ENCODE measurements at places on chromosomes 5 and 9. TPM values are rescaled to one million over a fixed set of nuclear protein-coding genes. Genes with fewer than 3 reads are reported as not detected.

DNA sequence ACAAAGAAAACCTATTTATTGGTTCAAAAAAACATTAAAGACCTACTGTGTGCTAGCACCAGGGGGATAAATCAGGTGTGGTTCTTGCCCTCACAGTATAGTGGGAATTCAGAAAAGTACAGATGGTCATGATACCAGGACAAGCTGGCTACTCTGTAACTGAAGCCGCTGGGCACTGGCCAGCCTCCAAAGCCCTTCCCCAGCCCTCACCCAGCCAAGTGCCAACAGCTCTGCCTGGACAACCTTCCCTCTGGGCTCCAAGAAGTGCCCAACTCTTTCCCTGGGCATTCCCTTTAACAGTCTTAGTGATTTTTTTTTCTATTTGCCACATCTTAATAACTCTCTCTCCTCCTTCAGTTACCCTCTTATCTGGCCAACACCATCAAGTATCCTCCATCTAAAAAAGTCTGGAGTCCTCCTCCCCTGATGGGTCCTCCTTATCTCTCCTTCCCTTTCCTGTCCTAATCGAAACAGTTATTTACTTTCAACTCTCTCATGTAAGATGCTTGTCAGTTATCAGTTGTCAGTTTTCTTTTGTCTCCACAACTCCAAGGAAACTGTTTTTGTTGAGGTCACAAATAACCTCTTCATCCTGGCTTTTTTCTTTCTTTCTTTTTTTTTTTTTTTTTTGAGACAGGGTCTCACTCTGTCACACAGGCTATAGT, 13.3 kb upstream of the SEPTIN8 start:
- DNase-seq, result no peak
- H3K27ac ChIP-seq, result no peak overlapping the region
- H3K4me3 ChIP-seq, result no peak overlapping the region
- no peaks in the 10 kb centered on the region for H3K4me1 ChIP-seq
- H3K27me3 ChIP-seq, result peaks cover 4% of the 10 kb centered on the region
- no peaks in the 10 kb centered on the region for H3K36me3 ChIP-seq

GRCh38 chr9:136840877-136841645, 1.2 kb upstream of the AJM1 start:
- no peak overlapping the region for H3K27ac ChIP-seq
- no peak for DNase-seq
- H3K4me3 ChIP-seq, result no peak overlapping the region
- H3K36me3 ChIP-seq, result peaks cover 45% of the 10 kb centered on the region
- peaks cover 39% of the 10 kb centered on the region for H3K4me1 ChIP-seq
- H3K27me3 ChIP-seq, result peaks cover 26% of the 10 kb centered on the region

DNA sequence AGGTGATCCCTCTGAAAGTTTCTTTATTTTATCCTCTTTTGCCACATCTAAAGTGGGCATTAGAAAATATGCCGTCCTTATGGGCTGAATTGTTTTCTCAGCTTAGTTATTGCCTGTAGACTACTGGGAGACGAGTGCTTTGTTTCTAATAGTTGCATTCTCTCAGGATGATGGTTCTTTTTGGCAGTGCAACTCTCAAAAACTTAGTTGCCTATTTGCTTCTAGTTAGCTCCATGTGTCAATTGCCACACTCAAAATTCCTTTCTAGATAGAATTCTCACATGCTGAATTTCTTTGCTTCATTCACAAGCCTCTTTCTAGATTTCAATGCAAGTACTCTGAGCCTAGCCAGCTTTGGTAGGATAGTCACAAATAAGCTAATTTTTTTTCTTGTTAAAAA, 155.5 kb downstream of the FGF10 start:
- no peak overlapping the region for H3K27ac ChIP-seq
- H3K4me3 ChIP-seq, result no peak overlapping the region
- H3K27me3 ChIP-seq, result no peaks in the 10 kb centered on the region
- DNase-seq, result no peak
- no peaks in the 10 kb centered on the region for H3K36me3 ChIP-seq
- no peaks in the 10 kb centered on the region for H3K4me1 ChIP-seq

DNA sequence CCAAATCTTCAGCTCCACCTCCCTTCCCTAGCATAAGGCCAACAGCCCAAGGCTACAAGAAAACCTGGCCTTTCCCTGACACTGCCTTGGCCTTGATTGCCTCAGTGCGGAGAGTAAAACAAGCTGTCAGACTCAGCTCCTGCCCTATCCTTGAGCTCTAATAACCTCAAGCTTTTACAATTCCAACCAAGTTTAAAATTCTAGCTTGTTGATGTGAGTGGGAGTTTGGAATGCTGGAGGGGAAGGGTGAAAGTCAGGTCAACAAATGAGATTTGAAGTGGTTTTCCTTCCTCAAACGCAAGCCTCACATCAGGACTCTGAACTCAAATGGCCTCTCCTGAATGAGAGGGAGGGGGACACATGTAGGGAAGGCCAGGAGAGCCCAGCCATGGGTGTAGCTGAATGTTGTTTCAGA, 197.0 kb upstream of the VLDLR start:
- peak; percentile 22 for DNase-seq
- H3K4me3 ChIP-seq, result no peak overlapping the region
- no peaks in the 10 kb centered on the region for H3K27me3 ChIP-seq
- no peak overlapping the region for H3K27ac ChIP-seq
- peaks cover 10% of the 10 kb centered on the region for H3K4me1 ChIP-seq
- H3K36me3 ChIP-seq, result no peaks in the 10 kb centered on the region

- no peaks in the 10 kb centered on the region for H3K4me1 ChIP-seq
- H3K4me3 ChIP-seq, result no peak overlapping the region
- no peaks in the 10 kb centered on the region for H3K36me3 ChIP-seq
- no peak for DNase-seq
These were observed 137.7 kb downstream of the PRELID2 start for GRCh38 chr5:145697251-145697990.

- H3K36me3 ChIP-seq, result no peaks in the 10 kb centered on the region
- no peaks in the 10 kb centered on the region for H3K27me3 ChIP-seq
- no peak overlapping the region for H3K4me3 ChIP-seq
- no peaks in the 10 kb centered on the region for H3K4me1 ChIP-seq
- no peak overlapping the region for H3K27ac ChIP-seq
- no peak for DNase-seq
These were observed 149.6 kb upstream of the MOCS2 start for GRCh38 chr5:53259176-53259575.

DNA sequence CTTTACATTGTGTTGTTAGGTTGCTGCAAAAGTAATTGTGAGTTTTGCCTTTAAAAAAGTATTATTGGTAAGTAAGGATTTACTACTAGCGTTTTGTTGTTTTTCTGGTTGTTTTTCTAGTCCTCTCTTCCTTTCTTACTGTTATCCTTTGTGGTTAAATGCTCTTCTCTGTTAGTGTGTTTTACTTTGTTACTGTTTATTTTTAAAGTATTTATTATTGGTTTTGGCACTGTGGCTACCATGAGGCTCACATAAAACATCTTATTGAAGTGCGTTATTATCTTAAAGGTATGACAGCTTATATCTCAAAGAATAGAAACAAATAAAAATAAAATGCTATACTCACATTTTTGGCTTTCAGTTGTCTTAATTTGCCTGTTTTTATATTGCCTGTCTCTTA, 17.6 kb downstream of the DMXL1 start:
- no peak overlapping the region for H3K27ac ChIP-seq
- no peak for DNase-seq
- no peaks in the 10 kb centered on the region for H3K27me3 ChIP-seq

- DNase-seq, result no peak
- no peak overlapping the region for H3K4me3 ChIP-seq
- no peak overlapping the region for H3K27ac ChIP-seq
- H3K27me3 ChIP-seq, result no peaks in the 10 kb centered on the region
- H3K36me3 ChIP-seq, result no peaks in the 10 kb centered on the region
These were observed 300.3 kb downstream of the EFNA5 start for GRCh38 chr5:107370396-107370968.

GRCh38 chr5:80399526-80400239, 8.2 kb upstream of the ZFYVE16 start:
- no peaks in the 10 kb centered on the region for H3K4me1 ChIP-seq
- H3K36me3 ChIP-seq, result no peaks in the 10 kb centered on the region
- no peak overlapping the region for H3K27ac ChIP-seq

DNA sequence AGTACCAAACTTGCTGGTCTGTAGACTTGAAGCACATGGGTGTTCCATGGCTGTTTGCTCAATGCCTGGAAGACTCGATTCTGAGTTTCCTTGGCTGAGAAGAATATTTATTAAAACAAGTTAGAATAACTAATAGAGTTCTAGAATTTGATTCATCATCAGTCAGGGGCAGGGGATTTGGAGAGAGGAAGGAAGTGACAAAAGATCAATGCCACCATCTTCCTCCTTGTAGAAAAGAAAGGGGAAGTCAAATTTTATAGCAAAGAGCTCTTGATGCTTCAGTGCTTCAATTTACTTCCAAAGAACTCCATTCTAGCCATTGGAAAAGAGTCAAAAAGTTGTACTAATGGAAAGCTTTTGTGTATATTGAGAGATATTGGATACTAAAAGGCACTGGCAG, 236.3 kb downstream of the MCTP1 start:
- no peak for DNase-seq
- no peaks in the 10 kb centered on the region for H3K27me3 ChIP-seq
- H3K36me3 ChIP-seq, result no peaks in the 10 kb centered on the region
- no peak overlapping the region for H3K4me3 ChIP-seq
- no peaks in the 10 kb centered on the region for H3K4me1 ChIP-seq

DNA sequence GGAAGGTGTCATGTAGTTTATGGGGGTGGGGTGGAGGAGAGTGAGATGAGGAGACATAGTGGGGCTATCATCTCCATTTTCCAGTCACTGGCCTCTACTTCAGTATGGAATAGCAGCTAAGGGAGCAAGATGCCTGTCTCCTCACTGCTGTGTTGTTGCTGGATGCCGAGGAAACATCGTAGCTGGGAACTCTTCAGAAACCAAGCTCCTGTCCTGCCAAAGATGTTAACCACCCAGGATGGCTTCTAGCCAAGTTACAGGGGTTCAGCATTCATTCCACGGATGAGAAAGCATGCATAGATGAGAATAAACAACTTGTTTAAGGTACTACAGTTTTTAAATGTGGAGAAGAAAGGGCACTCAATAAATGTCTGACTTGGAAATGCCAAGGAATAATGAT, 226.5 kb downstream of the ASTN2 start:
- H3K27ac ChIP-seq, result no peak overlapping the region
- H3K4me3 ChIP-seq, result no peak overlapping the region
- H3K4me1 ChIP-seq, result no peaks in the 10 kb centered on the region
- DNase-seq, result no peak
- H3K36me3 ChIP-seq, result no peaks in the 10 kb centered on the region

DNA sequence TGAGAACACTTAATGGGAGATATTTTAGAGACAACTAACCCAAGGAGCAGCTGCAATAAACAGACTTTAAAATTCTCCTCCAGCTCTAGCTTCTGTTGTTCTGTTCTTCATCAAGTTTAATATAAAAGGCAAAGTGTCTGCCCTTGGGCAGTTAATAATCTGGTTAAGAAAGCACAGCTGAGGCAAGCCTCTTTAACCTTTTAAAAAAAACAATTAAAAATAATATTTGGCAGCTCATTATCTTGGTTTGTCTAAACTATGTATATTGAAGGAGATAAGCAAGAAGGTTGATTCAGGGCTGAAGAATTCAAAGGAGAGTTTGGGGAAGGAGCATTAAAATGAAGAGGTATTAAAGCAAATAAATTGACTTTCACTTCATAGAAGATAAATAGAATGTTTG, 75.4 kb downstream of the TSSK1B start:
- H3K4me3 ChIP-seq, result no peak overlapping the region
- DNase-seq, result no peak
- H3K27me3 ChIP-seq, result no peaks in the 10 kb centered on the region
- no peak overlapping the region for H3K27ac ChIP-seq
- H3K4me1 ChIP-seq, result no peaks in the 10 kb centered on the region

DNA sequence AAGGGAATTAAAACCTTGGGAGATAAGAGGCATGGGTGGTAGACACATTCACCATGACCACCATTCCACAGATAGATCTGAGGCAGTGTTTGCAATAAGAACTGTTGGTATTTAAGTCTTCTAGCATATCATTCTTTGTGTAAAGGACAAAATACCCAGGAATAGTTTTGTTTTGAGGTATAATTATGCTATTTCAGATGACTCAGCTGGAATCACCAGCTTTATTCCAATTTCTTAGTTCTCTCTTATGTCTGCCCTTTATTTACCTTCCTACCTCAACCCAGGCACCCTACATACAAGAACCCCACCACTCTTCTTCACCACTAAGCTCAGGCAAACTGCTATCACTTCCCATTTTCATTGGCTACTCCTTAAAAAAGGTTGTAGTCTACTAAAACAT, 94.7 kb upstream of the TRIO start:
- no peak overlapping the region for H3K27ac ChIP-seq
- H3K36me3 ChIP-seq, result no peaks in the 10 kb centered on the region
- no peaks in the 10 kb centered on the region for H3K4me1 ChIP-seq
- DNase-seq, result no peak
- no peak overlapping the region for H3K4me3 ChIP-seq
- no peaks in the 10 kb centered on the region for H3K27me3 ChIP-seq

DNA sequence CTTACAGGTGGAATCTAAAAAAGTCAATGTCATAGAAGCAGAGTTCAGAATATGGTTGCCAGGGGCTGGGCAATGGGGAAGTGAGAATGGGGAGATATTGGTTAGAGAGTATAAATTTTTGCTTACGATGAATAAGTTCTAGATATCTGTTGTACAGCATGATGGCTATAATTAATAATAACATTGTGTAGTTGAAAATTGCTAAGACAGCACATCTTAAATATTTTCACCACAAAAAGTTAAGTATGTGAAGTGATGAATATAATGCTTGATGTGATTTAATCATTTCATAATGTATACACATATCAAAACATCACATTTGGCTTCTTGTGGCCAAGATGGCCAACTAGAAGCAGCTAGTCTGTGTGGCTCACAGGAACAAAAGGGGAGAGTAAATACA, 425.9 kb upstream of the ACO1 start:
- no peak overlapping the region for H3K4me3 ChIP-seq
- no peaks in the 10 kb centered on the region for H3K36me3 ChIP-seq
- no peaks in the 10 kb centered on the region for H3K4me1 ChIP-seq
- no peaks in the 10 kb centered on the region for H3K27me3 ChIP-seq
- no peak overlapping the region for H3K27ac ChIP-seq
- no peak for DNase-seq

Gene DMRTA1
- 0.87 TPM for total RNA-seq

Gene SLC27A6
- total RNA-seq, result 88.6 TPM

Gene OR1Q1
- not detected for total RNA-seq

Gene NFIB
- total RNA-seq, result 128 TPM

Gene PCDHB5
- 7.4 TPM for total RNA-seq

Gene ACOT12
- not detected for total RNA-seq

Gene SLC45A2
- total RNA-seq, result not detected

Gene APBB3
- total RNA-seq, result 13.3 TPM

Gene SSNA1
- 71.5 TPM for total RNA-seq

Gene NUTM2F
- not detected for total RNA-seq

Data from heart right ventricle (tissue), 16 donors.